ENCODE measurements at places on chromosomes 4 and X. TPM values are rescaled to one million over a fixed set of nuclear protein-coding genes. Genes with fewer than 3 reads are reported as not detected.

PLAC8 gene
- 7.8 TPM for total RNA-seq

GRCh38 chr4:42497142-42497910, 100.0 kb downstream of the SHISA3 start:
- no peak for DNase-seq
- H3K27me3 ChIP-seq: no peaks in the 10 kb centered on the region
- no peaks in the 10 kb centered on the region for H3K36me3 ChIP-seq
- H3K4me3 ChIP-seq: no peak overlapping the region
- no peak overlapping the region for H3K27ac ChIP-seq

UGT8 gene
- total RNA-seq: 27.6 TPM

DNA sequence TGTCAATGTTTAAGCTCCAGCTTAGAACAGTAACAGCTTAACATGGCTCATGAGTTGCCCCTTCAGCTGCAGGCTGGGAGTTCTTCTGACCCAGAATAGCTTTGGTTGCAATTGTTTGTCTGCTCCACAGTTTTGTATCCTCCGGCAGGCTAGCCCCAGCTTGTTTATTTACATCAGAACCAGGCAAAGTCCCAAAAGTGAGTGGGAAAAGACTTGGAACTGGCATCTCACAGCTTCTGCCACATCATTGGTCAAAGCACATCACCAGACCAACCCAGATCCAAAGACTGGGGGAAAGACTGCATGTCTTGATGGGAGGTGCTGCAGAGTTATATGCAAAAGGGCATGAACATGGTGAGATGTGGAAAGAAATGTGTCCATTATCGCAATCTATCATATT, 231.2 kb upstream of the CPEB2 start:
- DNase-seq: no peak
- no peaks in the 10 kb centered on the region for H3K27me3 ChIP-seq
- no peak overlapping the region for H3K4me3 ChIP-seq
- H3K4me1 ChIP-seq: no peaks in the 10 kb centered on the region
- H3K27ac ChIP-seq: no peak overlapping the region

CT45A2 gene
- not detected for total RNA-seq

GYPA gene
- 0.23 TPM for total RNA-seq

GRCh38 chr4:155773196-155773800, 14.5 kb downstream of the GUCY1B1 start:
- H3K4me1 ChIP-seq: no peaks in the 10 kb centered on the region
- no peaks in the 10 kb centered on the region for H3K36me3 ChIP-seq

PRKG2 gene
- not detected for total RNA-seq

DNA sequence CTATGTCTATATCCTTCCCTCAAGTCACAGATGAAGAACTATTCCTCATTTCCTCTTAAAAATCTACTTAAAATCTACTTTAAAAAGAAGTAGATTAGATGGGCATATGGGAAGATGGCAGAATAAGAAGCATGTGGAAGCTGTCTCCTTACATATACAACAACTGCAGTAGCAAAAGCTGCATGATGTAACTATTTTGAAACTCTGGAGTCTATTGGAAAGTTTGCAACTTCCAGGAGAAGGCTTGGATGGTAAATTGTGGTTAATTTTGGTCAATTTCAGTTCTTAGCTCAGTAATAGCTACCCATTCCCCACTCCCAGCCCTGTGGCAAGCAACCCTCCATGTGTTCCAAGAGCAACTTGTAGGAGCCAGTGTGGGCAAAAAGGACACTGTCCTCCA, 36.9 kb downstream of the MORC4 start:
- no peaks in the 10 kb centered on the region for H3K4me1 ChIP-seq
- no peak overlapping the region for H3K4me3 ChIP-seq
- H3K36me3 ChIP-seq: no peaks in the 10 kb centered on the region
- H3K27me3 ChIP-seq: no peaks in the 10 kb centered on the region
- no peak for DNase-seq
- no peak overlapping the region for H3K27ac ChIP-seq

DNA sequence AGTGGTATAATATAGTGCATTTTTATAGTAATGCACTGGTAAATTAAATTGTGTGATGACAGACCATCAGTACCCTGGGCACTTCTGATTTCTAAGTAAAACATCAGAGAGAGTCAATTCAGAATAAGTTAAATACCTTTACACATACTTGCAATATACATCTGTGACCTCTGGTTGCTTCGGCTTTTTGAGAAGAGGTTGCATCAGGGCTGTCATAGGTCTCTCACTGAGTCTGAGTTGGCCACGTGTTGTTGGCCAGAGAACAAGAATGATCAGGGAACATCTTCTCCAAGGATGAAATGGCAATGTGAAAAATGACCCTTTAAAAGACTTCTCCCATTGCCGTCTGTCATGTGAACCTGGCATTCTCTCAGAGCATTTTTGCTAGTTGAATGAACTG, 36.9 kb upstream of the PUDP start:
- no peak for DNase-seq
- H3K27ac ChIP-seq: no peak overlapping the region
- no peak overlapping the region for H3K4me3 ChIP-seq
- no peaks in the 10 kb centered on the region for H3K36me3 ChIP-seq

DNA sequence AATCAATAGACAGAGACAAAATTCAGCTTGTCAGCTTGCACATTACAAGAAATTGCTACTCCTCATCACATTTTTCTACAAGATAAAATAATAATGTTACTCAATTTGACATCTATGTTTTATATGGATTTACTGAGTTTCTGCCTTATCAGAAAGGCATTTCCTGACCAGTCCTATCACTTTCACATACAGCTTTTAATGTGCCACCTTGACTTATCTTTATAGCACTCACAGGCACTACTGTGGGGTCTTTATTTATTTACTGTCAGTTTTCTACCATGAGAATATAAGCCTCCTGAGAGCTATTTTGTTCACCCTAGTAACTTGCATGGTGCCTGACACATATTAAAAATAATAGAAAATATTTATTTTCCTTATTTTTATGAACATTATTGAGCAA, 6.0 kb downstream of the NDST4 start:
- H3K4me3 ChIP-seq: no peak overlapping the region
- no peaks in the 10 kb centered on the region for H3K27me3 ChIP-seq
- H3K4me1 ChIP-seq: peaks cover 13% of the 10 kb centered on the region
- no peak for DNase-seq

DNA sequence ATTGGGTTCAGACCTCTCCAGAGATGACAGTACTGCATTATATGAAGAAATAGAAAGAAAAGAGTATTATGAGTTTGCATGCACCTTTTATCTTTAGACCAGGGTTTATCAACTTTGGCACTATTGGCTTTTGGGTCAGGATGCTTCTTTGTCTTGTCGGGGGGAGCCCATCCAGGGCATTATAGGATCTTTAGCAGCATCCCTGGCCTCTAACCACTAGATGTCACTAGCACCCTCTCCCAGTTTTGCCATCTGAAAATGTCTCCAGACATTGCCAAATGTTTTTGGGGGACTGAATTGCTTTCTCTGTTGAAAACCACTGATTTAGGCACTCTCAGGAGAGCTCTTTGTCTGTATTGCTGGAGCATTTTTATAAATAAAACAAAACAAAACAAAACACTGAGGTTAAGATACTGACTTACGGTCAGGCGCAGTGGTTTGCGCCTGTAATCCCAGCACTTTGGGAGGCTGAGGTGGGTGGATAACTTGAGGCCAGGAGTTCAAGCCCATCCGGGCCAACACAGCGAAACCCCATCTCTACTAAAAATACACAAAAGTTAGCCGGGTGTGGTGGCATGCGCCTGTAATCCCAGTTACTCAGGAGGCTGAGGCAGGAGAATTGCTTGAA, 23.6 kb downstream of the CA5B start:
- peak; percentile 32 for DNase-seq
- H3K27ac ChIP-seq: no peak overlapping the region
- H3K27me3 ChIP-seq: no peaks in the 10 kb centered on the region

DNA sequence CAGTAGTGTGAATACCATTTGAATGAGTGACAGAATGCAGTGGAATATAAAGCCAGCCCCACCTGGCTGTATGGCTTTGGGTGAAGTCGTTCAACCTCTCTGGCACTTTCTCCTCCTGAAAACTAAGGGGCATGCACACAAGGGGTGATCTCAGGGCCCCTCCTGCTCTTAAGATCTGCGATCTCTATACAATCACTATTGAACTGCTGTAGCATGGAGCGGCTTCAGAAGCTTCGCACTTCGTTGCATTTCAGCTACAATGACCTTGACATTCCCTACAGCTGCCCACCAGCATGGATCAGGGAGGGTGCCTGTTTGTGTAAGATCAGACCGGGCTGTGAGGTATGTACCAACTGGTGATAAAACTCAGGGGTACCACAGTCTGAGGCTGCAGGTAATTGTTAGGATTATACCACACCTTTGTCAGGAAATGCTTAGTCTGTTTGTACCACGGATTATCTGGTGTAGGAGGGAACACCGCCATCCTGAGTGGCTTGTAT, 85.2 kb downstream of the AASDH start:
- no peak overlapping the region for H3K27ac ChIP-seq
- no peak for DNase-seq
- no peaks in the 10 kb centered on the region for H3K36me3 ChIP-seq
- peaks cover 5% of the 10 kb centered on the region for H3K4me1 ChIP-seq

DNA sequence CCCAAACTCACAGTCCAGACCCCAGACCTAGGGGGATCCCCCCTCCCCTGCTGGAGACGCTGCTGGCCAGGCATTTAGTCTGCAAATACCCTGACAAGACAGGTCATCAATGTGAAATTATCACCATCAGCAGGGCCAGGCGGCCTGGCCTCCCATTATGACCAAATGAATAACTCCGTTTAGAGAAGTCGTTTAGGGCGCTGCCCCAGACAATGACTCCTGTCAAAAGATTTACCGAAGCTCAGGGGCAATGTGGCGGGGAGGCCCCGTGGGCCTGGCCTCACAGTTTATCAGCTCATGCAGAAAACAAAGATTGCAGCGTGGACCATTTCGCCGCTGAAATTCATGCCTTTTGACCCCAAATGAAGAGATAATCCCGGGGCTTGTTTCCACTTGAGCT, 76.5 kb downstream of the HMX1 start:
- H3K4me3 ChIP-seq: no peak overlapping the region
- no peak for DNase-seq
- no peak overlapping the region for H3K27ac ChIP-seq
- H3K27me3 ChIP-seq: peaks cover 9% of the 10 kb centered on the region

DNA sequence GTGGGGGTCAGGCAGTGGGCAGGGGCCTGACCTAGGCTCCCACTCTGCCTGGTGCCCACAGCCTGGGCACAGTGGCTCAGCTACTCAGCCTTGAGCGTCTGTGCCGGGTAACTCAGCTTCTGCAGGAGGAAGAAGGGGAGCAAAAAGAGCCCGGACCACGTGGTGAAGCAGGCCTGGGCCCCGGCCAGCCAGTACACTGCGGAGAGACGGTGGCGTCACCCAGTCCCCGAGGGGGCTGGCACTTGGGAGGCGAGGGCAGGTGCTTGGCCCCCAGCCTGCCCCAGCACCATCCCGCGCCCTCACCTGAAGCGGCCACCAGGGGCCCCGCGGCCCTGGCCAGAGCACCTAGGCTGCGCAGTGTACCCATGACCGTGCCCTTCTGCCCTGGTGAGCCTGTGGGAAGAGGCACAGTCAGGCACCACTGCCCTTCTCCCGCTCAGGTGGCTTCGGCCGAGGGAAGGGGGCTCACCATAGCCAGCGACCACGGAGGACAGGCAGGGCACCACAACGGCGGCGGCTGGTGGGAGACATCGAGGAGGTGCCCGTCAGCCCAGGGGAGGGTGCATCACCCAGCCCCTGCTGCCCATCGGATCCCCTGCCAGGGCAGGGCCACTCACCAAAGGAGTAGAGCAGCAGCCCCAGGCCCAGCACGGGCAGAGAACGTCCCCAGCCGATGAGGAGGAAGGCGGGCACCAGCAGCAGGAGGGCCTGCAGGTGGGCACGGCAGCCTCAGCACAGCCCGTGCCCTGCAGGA, 32.3 kb downstream of the NOP14 start:
- H3K27ac ChIP-seq: no peak overlapping the region
- H3K4me3 ChIP-seq: no peak overlapping the region
- peaks cover 10% of the 10 kb centered on the region for H3K36me3 ChIP-seq
- H3K4me1 ChIP-seq: peaks cover 4% of the 10 kb centered on the region
- no peaks in the 10 kb centered on the region for H3K27me3 ChIP-seq

GRCh38 chr4:112861691-112862674, 187.5 kb upstream of the ANK2 start:
- H3K4me1 ChIP-seq: peaks cover 32% of the 10 kb centered on the region
- H3K27me3 ChIP-seq: no peaks in the 10 kb centered on the region
- no peak overlapping the region for H3K27ac ChIP-seq
- no peaks in the 10 kb centered on the region for H3K36me3 ChIP-seq
- DNase-seq: no peak

DNA sequence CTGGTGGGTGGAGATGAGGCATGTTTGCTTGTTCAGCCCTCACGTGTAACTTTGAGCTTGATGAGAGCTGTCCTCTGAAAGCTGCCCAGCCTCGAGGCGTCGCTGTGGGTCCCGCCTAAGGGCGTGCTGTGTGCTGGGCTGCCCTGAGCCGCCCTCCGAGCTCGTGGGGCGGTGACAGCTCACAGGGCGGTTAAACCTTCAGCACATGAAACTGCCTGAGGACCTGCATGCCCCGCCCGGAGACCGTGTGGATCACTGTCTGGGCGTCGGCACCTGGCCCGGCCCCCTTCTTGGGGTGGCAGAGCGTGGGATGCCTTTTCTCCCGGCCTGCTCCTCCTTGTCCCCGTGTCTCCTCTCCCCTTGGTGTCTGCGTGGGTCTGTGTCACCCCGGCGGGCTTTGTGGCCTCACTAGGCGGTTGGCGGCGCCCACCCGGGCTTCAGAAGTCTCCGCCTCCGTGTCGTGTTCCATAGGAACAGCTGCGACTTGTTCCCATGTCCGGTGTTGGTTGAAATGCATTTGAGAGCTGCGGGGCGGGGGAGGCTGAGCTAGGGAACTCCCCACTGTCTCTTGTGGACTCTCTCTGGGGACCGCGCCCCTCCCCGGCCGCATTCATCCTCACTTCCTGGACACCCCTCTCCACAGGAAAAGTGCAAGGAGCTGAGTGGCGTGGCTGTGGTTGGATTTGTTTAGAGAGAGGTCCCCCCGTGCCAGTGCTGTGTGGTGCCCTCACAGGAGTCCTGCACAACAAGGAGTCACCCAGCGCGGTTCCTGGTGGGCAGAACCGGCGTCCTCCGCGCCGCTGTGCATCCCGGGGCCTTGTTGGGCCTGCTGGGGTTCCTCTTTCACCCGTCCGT, 6.8 kb downstream of the AKAP17A start:
- H3K36me3 ChIP-seq: peaks cover 87% of the 10 kb centered on the region
- no peaks in the 10 kb centered on the region for H3K4me1 ChIP-seq
- H3K4me3 ChIP-seq: no peak overlapping the region
- no peaks in the 10 kb centered on the region for H3K27me3 ChIP-seq

GRCh38 chrX:110172215-110172614, 145.7 kb downstream of the AMMECR1 start:
- no peak overlapping the region for H3K27ac ChIP-seq
- no peaks in the 10 kb centered on the region for H3K4me1 ChIP-seq
- H3K4me3 ChIP-seq: no peak overlapping the region
- H3K36me3 ChIP-seq: no peaks in the 10 kb centered on the region
